H7 (cell line): ENCODE measurements at places on chromosomes 2 and 18.

DNA sequence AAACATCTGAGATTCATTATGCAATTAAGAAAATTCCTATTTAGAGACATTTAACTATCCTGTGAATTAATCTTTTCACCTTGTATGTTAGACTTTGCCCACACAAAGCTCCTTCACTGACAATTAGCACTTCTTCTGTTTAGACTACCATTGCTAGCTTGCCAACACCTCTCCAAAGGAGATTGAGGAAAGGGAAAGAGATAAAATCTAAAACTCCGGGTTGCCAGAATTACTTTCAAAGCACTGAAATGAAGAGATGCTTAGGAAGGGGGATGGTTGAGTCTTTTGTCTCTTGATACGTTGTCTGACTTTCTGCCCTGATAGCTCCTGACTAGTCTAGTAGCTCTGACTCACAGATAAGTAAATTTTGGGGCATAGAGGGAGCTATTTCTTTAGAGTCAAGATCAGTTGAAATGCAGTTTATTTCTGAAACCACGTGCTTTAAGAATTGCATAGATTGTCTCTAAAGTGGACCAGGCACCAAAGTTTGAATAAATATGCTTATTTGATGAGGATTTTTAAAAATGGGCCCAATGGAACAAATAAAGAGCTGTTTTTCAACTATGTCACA lies 74.1 kb upstream of the DSEL start:
- no peak for DNase-seq

GRCh38 chr2:145744541-145745386 lies 1224.8 kb upstream of the ZEB2 start:
- DNase-seq, result no peak

DNA sequence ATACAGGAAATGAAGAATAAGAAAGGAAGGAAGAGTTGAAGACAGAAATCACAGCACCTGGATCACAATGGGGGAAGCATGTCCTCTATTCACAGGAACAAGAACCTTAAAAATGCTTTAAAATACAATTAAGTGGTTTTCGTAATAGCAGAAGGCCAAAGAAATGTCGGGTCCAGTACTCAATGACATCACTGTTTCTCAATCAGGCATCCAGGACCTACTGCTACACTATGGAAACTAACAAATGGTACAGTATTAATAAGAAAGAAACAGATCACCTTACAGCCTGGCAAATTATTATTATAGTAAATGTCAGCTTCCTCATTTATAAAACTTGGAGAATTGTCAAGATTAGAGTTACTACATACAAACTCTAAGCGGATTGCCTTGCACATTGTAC lies 15.8 kb downstream of the HNRNPLL start:
- DNase-seq, result no peak

GRCh38 chr2:98477506-98477905 lies 32.8 kb downstream of the INPP4A start:
- no peak for DNase-seq

- DNase-seq, result no peak
These were observed 167.1 kb downstream of the SLC8A1 start for GRCh38 chr2:40284797-40285196.

DNA sequence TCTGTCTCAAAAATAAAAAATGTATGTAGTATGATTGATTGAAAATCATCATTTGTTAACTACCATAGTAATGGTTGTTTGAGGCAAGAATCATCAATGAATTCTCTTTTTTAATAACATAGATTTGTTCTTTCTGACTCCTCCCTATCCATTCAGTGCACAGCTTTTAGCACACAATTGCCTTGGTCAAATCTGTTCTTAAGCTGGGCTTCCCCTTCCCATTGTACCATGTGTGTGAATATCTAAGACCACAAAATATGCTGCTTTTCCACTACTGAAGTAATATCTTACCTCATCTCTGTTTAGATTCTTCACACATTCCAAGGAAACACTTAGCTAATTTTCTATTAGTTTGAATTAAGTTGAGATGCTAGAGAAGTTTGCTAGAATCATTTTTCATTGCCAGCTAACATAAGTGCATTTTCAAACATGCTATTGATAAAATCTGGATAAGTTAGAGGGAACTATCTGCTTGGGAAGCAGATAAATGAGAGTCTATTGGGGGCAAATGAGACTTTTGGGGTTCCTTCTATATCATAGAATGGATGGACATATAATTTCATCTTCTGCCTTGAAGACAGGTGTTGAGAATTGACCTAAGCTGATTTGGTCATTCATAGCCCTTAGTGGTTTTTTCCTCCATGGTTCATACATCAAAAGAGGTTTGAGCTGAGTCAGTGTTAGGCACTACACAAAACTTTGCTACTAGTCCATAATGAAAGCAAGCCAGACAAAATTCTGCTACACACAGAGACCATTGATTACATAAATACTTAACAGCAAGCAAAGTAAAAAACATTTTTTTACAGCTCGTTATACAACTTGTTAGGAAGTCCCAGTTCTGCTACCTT lies 231.9 kb downstream of the PLCL1 start:
- DNase-seq, result no peak

DNA sequence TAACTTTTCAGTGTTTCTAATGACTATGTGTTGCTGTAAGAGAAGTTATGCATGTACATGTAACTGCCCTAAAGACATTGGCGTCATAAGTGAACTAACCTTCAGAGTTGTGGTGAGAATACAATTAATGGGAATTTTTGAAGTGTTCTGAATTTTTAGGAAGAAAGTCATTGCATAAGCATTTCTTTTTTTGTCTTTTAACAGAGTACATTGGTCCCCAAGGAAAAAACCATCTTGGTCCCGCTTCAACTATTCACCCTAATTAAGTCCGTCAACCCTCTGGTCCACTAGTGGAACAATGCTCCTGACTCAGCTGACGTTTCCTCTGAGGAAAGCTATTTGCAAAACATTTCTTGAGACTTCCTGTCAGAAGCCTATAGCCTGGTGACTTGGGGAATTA lies 41.1 kb upstream of the VIT start:
- DNase-seq, result no peak

DNA sequence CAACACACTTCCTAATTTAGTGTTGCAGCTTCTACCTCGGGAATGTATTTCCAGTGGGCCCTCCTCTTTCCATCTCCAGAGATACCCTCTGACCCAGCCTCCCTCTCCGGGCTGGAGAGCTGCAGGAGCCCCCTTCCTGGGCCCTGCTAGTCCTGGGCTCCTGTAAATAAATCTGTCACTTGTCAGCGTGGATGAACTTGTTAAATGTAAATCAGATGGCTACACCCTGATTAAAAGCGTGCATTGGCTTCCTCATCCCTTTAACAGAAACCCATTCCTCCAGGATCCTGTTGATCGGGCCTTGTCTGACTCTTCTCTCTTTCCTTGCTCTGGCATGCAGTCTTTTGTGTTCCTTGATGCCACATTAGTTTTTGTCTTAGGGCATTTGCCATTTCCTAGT lies 2.4 kb downstream of the ZNF236 start:
- DNase-seq, result no peak

- DNase-seq, result no peak
These were observed 981 bp upstream of the SF3B1 start for GRCh38 chr2:197435598-197436420.

DNA sequence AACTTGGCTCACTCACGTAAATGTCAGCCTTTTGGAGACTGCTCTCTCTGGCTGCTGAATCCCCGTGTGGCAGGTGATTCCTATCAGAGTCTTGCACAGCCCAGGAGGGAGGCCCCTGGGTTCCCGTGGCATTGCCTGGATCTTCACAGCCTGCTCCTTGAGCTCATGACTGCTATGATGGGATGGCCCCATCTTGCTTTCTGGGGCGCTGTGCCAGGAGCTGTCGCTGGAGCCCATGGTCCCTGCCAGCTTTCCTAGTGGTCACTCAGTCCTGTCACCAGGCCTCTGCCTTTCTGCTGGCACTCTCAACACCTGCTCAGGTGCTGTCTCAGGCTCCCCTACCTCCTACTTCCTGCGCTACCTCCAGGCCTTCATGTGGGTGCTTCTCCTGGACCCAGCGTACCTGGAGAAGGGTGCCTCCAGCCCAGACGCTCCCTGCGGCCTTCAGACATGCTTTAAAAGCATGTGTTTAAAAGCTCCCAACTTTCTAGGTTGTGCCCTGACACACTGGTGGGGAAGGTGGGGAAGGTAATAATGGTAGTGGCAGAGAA lies 110.1 kb downstream of the MCFD2 start:
- no peak for DNase-seq

GRCh38 chr18:24214913-24215312 lies 76.1 kb downstream of the CABYR start:
- DNase-seq, result no peak

GRCh38 chr2:151833984-151834383 lies 5.8 kb upstream of the ARL5A start:
- DNase-seq, result no peak
